Posterior vena cava (tissue), 2 donors: ENCODE measurements at places on chromosomes 5 and 9.

- DNase-seq, result no peak
Observed at GRCh38 chr5:17118631-17119030, 98.8 kb upstream of the BASP1 start.

DNA sequence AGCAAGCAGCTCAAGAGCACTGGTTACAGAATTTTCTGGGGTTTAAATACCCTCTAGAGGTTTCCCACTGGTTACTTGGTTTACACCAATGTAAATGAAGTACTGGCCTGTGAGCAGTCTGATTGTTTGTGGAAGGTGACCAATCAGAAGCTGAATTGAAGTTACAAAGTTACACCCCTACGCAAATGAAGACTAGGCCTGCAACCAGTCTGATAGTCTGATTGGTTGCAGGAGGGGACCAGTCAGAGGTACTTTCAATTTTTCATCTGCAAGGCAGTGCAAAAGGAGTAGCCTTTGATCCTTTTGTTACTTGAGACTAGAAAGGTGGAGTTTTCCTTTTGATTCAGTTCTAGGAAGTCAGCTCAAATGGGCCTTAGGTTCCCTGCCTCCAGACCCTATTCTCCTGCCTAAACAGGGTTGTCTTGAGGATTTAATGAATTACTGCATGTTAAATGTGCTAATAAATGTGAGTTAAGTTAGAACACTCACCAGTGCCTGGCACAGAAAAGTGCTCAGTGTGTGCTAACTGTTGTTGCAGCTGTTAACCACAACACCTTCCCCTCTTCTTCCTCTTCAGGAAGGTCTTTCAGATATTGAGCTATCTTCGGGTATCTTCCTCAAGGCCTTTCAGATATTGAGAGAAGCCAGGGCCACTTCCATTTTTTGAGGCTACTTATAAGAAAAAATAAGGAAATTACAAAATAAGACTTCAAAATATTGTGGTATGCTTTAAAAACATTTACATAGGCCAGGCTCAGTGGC lies 32.1 kb upstream of the CLINT1 start:
- DNase-seq, result no peak

GRCh38 chr9:37221489-37222106 lies 101.2 kb downstream of the ZCCHC7 start:
- no peak for DNase-seq

DNA sequence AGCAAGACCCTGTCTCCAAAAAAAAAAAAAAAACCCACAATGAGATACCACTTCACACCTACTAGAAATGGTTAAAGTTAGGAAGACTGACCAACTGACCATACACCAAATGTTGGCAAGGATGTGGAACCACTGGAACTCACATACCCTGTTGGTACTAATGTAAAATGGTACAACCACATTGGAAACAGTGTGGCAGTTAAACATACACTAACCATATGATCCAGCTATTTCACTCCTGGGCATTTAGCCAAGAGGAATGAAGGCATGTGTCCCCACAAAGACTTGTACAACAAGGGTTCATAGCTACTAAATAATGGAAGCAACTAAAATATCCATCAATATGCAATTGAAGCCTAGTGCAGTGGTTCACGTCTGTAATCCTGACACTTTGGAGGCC lies 21.3 kb downstream of the NAIF1 start:
- DNase-seq, result no peak

DNA sequence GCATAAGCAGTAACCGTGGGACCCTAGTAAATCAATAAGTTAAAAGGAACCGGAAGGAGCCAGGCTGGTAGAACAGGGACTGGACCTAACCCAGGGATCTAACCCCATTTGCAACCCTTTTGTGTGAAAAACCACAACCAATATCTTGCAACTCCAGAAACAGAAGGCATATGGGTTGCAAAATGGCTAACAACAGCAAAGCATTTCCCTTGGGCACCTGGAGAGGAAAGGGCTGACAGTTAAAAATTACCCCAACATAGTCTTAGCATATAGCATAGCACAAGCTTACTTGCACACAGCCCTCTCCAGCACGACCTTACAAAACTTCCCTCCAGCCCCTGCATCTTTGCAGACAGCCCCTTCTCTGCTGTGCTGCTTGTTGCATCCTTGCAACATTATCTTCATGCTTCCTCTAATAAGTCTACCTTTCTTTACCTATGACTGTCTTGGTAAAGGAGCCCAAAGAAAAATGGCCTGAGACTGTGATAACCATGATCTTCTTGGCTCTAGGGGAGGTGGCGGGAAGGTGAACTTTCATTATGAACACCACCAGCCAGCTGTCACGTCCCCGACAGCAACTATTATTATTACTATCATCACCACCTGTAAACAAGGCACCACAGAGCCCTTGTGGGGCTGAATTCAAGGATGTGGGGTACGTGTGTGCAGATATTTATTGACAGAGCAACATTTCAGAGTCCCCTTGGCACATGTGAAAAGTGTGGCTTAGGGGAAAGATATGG lies 49.8 kb downstream of the PRRC1 start:
- no peak for DNase-seq
